ENCODE measurements at places on chromosomes 7 and 10.

- no peak for DNase-seq
Measured at GRCh38 chr7:127620406-127621233, 2.7 kb upstream of the PAX4 start.

DNA sequence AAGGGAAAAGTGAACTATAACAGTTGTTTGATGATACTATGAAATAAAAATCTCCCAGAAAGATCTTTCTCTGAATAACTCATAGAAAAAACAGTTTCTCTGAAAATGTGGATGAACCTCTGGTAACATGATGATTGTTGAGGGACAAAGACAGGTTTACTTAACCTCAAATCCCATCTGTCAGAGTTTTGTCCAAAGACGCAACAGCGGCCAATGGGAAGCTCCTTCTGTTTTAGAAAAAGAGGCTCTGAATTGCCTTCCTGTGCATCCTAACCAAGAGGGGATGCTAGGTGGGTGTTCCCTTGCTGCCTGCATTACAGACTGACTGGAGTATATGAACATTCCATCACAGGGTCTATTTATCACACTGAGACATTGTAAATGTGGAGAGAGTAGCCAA is 8.9 kb upstream of the HYCC1 start:
- no peak for DNase-seq

GRCh38 chr10:78450239-78450638 is 416.6 kb downstream of the RPS24 start:
- no peak for DNase-seq

- DNase-seq = no peak
Measured at GRCh38 chr10:111481261-111481826, 404.5 kb downstream of the ADRA2A start.

- no peak for DNase-seq
Measured at GRCh38 chr10:48794074-48794473, 109.4 kb downstream of the WDFY4 start.

GRCh38 chr7:144487901-144488300 is 84.4 kb upstream of the NOBOX start:
- no peak for DNase-seq

- DNase-seq = no peak
Measured at GRCh38 chr10:124197371-124198124, 104.2 kb upstream of the CHST15 start.

GRCh38 chr7:39086638-39087360 is 109.1 kb downstream of the POU6F2 start:
- no peak for DNase-seq

GRCh38 chr7:130831817-130832481 is 97.9 kb upstream of the KLF14 start:
- no peak for DNase-seq

GRCh38 chr7:99111591-99111990 is 32.3 kb downstream of the SMURF1 start:
- DNase-seq = no peak

- DNase-seq = no peak
Measured at GRCh38 chr10:132705173-132705572, 80.8 kb downstream of the NKX6-2 start.

GRCh38 chr7:85022064-85022697 is 164.7 kb downstream of the SEMA3D start:
- DNase-seq = no peak

- no peak for DNase-seq
Measured at GRCh38 chr10:27736396-27736795, 9.2 kb downstream of the MKX start.

DNA sequence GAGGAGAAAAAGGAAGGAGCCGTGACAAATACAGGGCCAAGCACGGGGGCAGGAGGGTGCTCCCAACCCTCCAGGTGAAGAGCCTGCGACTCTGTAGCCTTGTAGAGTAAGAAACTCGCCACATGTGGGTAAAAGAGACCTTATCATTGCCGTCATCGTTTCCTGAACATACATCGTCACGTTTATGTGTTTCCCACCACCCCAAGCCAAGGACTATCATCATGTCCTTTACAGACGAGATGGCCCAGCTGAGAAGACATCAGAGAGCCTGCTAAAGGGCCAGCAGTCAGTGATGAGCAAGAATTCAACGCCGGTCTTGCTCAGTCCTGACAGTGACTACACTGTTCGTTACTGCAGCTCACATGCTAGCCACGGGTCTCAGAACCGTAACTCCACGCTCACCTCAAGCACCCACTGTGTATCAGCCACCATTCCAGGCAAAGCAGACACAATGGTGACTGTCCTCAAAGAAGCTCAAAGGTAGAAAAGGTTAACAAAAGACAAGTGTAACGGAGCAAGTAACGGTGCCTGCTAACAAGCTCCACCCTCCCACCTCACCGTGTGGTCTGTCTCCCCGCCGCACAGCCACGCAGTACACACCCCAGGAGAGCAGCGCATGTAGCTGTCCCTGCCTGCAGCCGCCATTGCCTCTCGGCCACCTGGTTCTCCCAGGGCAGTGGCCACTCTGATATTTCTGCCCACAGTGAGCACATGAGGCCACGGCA is 147.8 kb downstream of the MAD1L1 start:
- no peak for DNase-seq

DNA sequence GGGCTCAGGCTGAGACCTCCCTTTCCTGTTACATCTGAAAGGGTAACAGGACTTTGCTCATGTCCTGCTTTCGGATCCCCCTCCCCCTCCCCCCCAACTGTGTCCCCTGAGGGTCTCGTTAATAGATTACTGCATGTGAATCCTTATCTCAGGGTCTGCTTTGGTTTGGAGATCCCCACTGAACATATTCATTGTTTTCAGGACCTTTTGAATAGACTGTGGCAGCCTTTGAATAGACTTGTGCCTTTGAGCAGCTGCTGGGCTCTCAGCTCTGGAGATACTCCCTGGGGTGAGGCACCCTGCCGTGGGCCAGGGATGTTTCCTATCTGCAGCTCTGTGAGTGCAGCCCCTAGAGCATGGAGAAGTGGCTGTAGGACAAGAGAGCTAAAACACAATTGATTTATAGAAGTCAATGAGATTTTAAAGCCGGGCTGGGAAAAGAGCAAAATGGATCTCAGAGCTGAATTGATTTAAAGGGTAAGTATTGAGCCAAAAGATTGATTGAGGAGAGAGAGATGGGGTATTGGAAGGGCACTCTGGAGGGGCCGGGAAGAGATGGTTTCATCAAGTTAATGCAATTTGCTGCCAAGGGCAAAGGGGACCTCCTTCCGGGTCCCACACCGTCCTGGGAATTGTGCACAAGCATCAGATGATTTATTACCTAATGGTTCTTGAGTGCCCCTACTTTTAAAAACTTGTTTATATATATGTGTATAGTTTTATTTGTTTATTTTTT is 9.9 kb downstream of the ARHGAP22 start:
- DNase-seq = no peak

DNA sequence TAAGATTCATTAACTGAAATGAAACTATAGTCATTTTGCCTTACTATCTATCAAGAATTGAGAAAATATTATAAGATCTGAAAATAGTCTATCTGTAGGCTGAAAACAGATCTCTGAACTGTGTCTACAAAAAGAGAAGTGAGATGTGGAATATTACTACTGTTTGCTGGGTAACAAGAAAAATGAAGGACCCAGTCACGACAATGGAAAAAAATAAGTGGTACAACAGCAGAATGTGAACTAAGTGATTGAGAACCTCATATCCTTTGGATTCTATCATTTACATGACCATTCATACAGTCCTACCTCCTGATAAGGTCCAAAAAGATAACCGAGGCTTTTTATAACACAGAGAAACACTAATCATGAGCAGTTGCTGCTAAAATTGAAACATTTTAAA is 94.3 kb downstream of the UBE2H start:
- no peak for DNase-seq

GRCh38 chr7:129556607-129557133 is 54.3 kb downstream of the SMKR1 start:
- no peak for DNase-seq

DNA sequence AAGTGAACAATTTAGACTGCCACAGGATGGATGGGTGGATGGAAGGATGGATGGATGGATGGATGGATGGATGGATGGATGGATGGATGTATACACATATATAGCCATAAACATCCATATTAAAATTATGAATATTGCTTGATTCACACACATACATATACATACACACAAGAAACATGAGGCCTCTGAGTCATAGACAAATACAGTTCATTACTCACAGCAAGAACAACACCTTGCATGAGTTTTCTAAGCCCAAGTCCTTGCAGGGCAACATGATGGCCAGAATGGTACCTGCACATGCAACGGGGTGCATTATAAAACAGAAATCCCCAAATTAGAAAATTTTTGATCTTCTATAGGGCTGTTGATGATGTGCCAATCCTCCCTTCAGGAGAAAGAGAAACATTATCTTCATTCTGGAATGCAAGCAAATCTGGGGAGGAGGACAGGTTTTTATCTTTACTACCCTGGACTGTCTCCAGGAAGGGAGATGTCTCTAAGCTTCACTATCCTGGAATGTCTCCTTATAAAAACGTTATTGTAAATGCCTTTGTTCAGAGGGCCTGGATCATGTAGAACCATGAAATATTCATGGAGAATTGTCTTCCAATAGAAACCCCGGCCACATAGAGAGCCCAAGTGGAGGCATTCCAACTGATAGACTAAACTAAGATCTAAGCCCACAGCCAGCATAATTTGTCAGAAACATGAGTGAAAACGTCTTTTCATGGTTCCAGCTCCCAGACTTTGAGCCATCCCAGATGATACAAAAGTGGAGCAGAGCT is 238.6 kb upstream of the LRRN3 start:
- no peak for DNase-seq

- DNase-seq = no peak
Measured at GRCh38 chr10:98666276-98666675, 219.5 kb upstream of the HPS1 start.

- DNase-seq = peak; percentile 97
Measured at GRCh38 chr7:2978408-2978807, 65.3 kb downstream of the CARD11 start.

DNA sequence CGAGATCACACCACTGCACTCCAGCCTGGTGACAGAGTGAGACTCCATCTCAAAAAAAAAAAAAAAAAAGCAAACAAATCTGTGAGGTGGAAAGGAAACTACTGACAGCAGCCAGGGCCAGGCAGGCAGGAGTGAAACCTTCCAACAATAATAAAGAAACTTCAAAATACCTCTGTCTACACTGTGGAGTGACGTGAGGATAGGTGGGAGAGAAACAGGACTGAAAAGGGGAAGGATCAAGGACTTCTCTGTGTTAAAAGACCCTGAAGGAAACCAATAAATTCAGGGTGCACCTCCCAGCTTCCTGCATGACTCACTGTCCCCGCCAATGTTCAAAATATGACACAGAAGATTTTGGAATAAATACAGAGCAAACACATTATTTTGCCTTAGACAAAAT is 82.9 kb downstream of the KIAA1549 start:
- DNase-seq = peak; percentile 44

- DNase-seq = no peak
Measured at GRCh38 chr10:21363731-21364104, 161.8 kb downstream of the SKIDA1 start.

- DNase-seq = no peak
Measured at GRCh38 chr10:1185911-1186682, 129.9 kb downstream of the WDR37 start.

GRCh38 chr10:26946102-26946811 is 85.5 kb upstream of the ABI1 start:
- no peak for DNase-seq

GRCh38 chr10:37474645-37475044 is 349.2 kb downstream of the ANKRD30A start:
- no peak for DNase-seq

- DNase-seq = no peak
Measured at GRCh38 chr10:110407301-110408170, 90.2 kb upstream of the DUSP5 start.

- no peak for DNase-seq
Measured at GRCh38 chr7:1768832-1769231, 98.8 kb downstream of the ELFN1 start.

- no peak for DNase-seq
Measured at GRCh38 chr10:127013211-127013656, 108.0 kb downstream of the DOCK1 start.

- no peak for DNase-seq
Measured at GRCh38 chr10:82149674-82150073, 274.7 kb downstream of the NRG3 start.

DNA sequence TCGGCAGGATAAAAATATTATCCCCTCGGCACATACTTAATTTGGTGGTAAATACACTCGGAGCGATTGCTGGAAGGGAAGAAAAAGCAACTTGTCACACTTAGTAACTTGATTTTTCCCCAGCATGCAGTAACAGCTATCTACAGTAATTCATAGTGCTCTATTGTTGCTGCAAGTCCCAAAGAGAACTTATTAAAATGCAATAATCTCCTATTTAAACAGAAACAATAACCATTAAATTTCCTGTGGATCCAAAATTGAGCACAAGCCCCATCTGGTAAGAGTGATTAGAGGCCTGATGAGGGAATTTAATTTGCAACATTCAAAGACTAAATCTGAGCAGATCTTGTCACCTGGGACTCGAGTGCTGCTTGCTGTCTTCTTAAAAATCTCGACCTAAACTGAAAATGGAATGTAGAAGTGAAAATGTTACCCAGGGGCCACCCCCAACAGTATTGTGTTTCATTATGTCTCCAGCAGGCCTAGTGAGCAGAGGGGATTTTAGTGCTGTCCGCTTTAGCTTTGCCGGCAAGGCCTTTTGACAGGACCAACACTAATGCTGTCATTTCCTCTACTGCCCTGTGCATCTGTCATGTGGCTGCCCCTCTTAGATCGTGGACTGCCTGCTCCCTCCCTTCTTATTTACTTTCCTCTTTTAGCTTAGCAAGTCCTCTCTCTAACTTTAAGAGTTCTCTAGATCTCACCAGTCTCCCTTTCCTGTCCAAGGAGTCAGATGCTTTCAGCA is 639.7 kb downstream of the AUTS2 start:
- DNase-seq = no peak

- DNase-seq = no peak
Measured at GRCh38 chr10:13904064-13904463, 317.3 kb downstream of the PRPF18 start.

DNA sequence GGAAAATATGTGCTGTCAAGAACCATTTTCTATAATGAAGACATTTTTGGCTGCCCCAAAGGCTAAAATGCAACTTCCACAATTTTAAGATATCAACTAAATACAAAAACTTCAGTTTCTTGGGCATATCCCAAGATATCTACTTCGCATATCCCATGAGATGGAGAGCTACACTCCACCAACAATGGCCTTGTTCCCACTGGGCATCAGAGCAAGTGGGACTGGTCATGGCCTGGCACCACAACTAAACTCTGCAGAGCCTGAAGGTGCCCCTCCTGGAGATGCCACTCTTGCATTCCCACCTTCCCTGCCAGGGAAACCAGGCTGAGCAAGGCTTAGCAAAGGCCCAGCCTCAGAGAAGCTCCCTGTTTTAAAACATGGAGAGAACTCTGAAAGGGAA is 75.8 kb upstream of the LRRC17 start:
- no peak for DNase-seq
